ENCODE measurements at places on chromosomes 1 and 21.

DNA sequence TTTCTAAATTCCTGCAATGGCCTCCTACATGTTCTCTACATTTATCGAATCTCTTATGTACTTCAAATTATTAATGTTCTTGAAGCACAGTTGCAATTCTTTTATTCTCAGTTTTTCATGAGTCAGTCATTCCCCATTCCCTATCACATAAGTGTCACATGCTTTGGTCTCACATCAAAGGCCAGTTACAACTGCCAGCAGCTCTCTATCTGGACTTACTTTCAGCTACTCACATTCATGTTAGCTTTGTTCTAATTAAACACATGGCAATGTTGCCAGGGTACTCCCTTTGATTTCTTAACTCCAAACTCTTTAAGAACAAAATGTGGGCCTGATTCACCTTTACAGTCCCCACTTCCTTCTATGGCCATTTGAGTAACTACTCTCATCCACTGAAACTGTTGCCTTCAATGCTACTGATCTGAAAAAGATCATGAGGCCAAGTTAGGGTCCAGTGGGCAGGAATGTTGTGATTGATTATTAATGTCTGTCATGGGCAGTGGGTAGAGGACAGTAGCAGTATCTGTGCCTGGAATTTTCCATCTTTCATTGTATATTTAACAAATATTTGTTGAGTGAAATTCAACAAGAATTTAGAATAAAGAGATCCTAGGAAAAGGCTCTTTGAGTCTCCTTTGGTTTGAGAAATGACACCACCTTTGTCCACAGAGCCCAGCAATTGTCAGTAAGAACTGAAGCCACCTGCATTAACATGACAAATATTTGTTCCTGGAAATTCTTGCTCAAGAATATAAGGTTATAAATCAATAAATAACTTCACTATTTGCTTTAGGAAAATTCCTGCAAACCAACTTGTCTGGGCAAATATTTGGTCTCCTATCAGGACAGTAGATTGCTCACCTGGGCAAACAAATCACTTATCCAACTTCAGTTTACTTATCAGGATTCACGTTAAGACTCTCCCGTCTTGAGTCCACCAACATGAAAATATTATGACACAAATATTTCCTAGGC is 153.6 kb upstream of the SAMSN1 start:
- DNase-seq: no peak

DNA sequence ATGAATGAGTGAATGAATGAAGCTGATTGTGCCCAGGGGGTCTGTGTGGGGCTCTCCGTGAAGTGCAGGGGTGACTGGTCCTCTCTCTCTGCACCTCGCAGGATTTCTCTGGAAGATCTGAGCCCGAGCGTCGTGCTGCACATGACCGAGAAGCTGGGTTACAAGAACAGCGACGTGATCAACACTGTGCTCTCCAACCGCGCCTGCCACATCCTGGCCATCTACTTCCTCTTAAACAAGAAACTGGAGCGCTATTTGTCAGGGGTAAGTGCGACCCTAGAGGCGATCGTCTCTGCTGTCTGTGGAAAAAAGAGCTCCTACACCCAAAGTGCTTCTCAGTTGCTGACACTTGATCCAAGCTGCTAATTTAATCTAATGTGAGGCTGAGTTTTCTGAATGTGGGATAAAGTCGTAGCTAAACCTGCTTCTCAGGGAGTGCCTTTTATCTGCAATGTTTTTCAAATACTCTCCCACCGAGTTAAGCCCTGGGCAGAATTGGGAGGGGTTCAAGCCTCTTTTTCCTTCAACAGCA is 101.7 kb downstream of the HUNK start:
- no peak for DNase-seq

DNA sequence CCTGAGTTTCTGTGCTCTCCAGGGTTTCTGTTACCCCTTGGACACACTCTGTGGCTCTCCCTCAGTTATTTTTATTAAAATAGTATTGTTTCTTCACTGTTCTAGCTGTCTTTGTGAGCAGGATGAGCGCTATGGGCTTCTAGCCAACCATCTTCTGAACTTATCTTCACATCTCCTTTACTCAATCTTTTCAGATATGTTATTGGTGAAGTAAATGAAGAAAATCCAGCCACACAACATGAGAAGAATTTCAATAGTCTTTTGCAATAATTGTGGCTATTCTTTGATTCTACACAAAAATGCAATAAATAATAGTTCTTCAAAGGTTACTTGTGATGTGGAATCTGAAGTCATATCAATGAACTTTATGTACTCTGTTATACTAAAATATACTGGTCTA is 80.3 kb upstream of the CAMK1G start:
- DNase-seq: no peak

- DNase-seq: no peak
Measured at GRCh38 chr1:117798550-117798949, 130.9 kb downstream of the GDAP2 start.

GRCh38 chr1:178341261-178341956 is 155.4 kb downstream of the CLEC20A start:
- DNase-seq: no peak

Measured in stimulated activated CD4-positive, alpha-beta T cell treated with anti-CD3 and anti-CD28 coated beads, Interleukin-12 subunit alpha, Interleukin-12 subunit beta, amount 100 ng/mL, for 48 hours (primary cell).